ENCODE measurements at places on chromosomes 7 and 10.
A peak's percentile ranks its signal among the peaks of the same experiment; 100 is the strongest.

DNA sequence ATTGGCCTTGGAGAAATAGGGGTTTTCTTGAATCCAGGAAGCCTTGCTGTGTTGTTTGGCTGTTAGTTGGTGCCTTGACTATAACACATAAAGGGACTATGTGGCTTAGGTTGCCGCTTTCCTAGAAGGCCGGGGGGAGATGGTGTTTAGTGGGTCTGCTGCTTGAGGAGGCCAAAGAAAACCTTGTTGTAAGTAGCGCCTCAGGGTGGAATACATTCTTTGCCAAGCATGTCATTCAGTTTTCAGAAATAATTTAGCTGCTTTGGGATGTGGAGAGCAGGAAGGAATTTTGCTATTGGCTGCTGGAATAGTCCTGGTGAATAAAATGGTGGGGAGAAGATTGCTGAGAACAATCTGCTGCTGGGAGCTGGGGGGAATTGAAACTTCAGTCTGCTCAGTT lies 132.9 kb upstream of the WNT16 start:
- no peak for DNase-seq

DNA sequence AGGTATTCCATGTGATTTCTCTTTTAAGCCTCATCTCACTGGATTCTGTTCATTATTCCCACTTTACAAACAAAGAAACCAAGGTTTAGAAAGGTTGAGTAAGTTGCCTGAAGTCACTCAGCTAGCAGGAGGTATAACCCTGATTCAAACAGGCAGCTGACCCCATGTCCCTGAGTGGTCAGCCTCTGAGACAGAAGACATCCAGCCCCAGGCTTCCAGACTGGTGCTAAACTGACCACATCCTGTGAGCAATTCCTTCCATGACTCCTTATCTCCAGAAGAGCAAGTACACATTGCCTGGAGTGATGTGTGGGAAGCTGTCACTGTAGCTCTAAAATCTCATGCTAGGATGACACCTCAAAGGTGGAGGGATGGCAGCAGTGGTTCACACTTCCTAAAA lies 3.7 kb downstream of the PLPP4 start:
- DNase-seq: no peak

DNA sequence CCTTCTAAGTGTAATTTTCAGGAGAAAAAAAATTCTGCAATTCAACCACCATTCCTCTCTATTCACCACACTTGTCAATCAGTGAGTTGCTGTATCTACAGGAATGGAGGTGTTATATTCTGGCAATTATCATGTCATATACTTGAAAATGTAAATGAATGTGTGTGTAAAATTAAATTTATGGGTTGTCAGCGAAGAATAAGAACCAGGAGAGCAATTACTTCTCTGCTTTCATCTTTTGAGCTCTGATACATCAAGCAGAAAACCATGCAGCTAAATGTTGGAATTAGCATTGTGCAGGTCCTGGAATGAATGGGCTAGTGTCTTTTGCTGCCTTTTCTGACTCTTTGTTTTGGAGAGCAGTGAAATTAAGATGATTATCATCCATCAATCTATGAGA lies 207.6 kb downstream of the FOXP2 start:
- DNase-seq: no peak

GRCh38 chr10:48623607-48624132 lies 18.8 kb upstream of the ARHGAP22 start:
- DNase-seq: no peak

GRCh38 chr7:127396184-127396583 lies 3.7 kb upstream of the ZNF800 start:
- DNase-seq: peak; percentile 61

GRCh38 chr10:36117890-36118289 lies 475.8 kb upstream of the FZD8 start:
- DNase-seq: no peak

DNA sequence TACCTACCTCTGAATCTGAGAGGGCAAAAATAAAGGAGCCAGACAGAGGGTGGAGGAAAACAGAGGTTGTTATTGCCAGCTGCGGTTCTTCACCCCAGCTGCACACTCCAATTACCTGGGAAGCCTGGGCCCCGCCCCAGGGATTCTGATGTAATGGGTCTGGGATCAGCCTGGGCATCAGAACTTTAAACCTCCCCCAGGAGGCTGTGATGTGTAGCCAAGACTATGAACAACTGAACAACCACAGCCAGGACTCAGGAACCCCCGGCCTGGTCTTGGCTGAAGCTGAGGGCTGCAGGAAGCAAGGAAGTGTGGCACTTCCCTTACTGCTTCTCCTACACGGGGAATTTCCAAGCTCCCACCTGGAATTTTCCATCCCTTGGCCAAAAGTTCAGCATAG lies 89.3 kb downstream of the HIP1 start:
- DNase-seq: no peak

- DNase-seq: no peak
Measured at GRCh38 chr10:14571866-14572507, 202.7 kb downstream of the FAM107B start.

All from activated CD8-positive, alpha-beta memory T cell treated with anti-CD3 and anti-CD28 coated beads, Interleukin-2, amount 50 U/mL, for 48 hours (primary cell).